ENCODE measurements at places on chromosomes 13 and 19.

GRCh38 chr13:114088234-114088633, 44.2 kb downstream of the RASA3 start:
- peak; percentile 0 for DNase-seq

GRCh38 chr13:112684071-112684845, 5.6 kb upstream of the ATP11A start:
- no peak for DNase-seq

GRCh38 chr19:35715355-35715809, 2.4 kb upstream of the KMT2B start:
- peak; percentile 25 for DNase-seq

GRCh38 chr13:29523199-29523961, 72.1 kb downstream of the SLC7A1 start:
- DNase-seq = no peak

DNA sequence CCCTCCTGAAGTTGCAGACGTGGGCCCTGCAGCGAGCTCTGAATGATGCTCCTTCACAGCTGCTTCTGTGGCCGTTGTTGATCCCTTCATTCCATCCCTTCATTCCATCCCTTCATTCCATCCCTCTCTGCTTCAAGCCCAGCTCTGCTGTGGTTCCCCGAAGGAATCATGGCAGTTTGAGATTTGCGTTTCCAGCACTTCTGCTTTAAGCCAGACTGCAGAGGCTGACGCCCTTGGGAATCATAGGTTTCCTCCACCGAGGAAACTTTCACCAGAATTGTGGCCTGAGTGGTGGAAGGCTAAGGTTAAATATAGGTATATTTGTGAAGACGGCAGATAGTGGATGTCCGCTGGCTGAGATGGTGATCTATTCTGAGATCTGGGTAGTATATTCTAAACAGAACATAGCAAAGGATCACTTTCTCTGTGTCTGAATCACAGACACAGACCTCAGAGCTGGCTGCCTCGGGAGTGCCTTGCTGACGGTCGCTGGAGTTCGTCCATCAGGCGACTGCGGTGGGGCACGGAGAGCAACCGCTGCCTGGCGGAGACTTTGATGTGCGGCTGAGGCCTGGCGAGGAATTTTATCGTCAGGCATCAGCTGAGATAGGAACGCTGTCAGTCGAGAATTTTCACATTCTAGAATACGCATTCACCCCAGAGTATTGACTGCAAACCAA, 42.8 kb upstream of the DCUN1D2 start:
- peak; percentile 66 for DNase-seq

DNA sequence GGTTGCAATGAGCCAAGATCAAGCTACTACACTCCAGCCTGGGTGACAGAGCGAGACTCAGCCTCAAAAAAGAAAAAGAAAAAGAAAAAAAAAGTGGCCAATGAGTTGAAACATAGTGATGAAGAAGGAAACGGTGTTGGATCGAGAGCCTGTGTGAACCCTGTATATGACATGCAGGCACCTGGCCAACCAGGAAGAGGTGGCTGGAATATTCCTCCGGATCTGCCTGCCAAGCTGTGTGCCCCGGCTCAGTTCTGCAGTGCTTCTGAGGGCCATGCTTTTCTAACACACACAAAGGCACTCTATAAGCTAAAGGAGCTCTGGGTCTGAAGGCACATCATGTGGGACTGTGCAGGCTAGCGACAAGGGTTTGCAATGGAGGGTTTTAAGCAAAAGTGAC, 3.7 kb upstream of the ZNF444 start:
- DNase-seq = no peak

DNA sequence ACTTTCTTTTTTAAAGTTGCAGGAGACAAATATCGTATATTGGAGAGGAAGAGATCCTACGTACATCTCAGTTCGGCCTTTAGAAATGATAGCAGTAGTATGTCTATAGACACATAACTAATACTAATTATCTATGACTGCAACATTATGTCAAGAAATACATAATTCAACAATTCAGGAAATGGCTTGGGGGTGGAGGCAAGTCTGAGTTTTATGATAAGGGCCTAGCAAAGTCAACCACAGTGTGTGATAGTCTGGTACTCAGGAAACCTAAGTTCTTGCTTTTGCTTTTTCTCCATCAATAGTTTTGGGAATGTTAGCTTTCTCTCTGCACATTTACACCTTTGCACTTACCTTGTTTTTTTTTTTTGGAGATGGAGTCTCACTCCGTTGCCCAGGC, 27.5 kb upstream of the OBI1 start:
- DNase-seq = no peak

GRCh38 chr13:97015661-97016350, 21.5 kb upstream of the OXGR1 start:
- DNase-seq = no peak

DNA sequence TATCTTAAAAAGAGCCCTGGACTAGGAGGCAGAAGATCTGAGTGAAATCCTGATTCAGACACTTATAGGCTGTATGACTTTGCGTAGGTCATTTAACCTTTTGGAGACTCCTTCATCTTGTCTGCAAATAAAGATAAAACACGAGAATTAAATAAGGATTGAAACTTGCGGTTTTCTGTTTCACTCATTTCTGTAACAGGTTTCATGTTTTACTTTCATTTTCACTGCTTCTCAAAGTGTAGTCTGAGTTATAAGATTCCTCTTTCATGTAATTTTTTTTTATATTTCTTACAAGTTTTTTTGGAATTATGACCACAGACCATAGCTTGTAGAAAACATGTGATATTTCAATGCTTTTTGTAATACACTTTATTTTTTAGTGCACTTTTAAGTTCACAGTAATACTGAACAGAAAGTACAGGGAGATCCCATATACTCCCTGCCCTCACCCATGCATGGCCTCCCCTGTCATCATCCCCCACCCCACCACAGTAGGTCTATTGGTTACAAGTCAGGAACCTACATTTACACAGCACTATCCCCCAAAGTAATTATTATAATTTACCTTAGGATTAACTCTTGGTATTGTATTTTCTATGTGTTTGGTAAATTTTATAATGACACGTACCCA, 174.6 kb downstream of the ITGBL1 start:
- no peak for DNase-seq

Measured in adrenal gland (tissue), 19 donors.